ENCODE measurements at places on chromosomes 11 and 22.

GRCh38 chr22:39900306-39901227, at the start of gene GRAP2:
Gene GRAP2 (plus strand): TSS chr22:39901084. CDS start chr22:39947107, 46,023 bp downstream.
- DNase-seq, result no peak

DNA sequence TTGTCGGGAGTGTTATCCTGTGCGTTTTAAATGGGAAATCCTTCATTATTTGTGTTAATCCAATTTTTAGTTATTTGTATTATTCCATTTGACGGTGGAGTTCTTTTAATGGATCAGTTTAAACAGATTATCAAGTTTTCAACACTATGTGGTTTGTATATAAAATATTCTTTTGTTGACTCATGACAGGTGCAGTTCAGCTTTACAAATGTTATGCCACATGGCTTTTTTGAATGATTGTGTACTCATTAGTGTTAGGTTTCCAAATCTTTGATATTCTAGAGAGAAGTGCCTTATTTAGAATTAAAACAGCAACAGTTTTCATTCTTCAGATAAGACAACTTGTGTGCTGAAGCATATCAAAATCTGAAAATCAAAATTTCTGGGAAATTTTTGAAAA, 2.4 kb downstream of the JAM3 start:
- DNase-seq, result no peak

DNA sequence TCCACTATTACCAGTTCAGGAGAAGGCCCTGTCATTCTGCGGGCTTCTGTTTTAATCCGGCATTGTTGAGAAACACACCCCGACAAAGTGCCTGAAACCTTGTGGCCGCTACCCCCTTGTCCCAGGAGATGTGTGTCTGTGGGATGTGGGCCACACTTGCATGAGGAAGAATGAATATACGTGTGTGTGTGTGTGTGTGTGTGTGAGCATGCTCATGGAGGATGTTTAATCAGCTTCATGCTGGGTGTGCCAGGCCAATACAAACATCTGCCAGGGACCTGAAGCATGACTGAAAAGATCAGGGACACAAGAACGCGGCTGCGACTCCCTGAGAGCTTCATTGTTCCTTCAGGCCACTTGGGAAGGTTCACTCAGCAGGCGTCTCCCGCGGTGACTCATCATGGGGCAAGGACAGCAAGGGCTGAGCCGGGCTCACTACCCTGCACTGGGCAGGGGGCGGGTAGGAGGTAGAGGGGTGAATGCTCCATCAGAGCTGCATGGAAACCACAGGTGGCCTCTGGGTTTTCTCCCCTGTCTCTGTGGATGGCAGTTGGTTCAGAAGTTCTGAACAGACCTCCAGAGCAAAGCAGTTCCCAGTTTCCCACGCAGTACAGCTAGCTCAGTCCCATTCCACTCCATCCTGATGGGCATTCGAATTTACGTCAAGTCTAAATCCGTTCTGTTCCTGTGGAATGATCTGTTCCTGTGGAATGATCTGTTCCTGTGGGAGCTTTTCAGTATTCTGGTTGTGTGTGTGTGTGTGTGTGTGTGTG, 7.0 kb upstream of the MALAT1 start:
- no peak for DNase-seq

DNA sequence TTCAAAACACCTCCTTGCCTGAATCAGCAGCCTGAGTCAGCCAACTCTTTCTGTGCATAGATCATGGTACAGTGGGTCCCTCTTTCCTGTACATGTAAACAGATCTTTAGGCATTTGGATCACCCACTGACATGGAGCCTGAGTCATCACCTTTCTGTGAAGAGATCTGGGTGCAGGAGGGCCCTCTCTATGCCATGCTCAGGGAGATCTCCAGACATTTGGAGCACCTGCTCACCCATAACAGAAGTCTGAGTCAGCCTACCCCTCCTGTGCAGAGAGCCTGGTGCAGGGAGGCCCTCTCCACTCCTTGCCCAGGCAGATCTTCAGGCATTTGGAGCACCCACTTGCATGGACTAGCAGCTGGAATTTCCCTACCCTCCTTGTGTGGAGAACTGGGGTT, 56.2 kb upstream of the GLYAT start:
- DNase-seq, result no peak

- DNase-seq, result no peak
These were observed 314.5 kb upstream of the CCDC90B start for GRCh38 chr11:83600661-83601060.

DNA sequence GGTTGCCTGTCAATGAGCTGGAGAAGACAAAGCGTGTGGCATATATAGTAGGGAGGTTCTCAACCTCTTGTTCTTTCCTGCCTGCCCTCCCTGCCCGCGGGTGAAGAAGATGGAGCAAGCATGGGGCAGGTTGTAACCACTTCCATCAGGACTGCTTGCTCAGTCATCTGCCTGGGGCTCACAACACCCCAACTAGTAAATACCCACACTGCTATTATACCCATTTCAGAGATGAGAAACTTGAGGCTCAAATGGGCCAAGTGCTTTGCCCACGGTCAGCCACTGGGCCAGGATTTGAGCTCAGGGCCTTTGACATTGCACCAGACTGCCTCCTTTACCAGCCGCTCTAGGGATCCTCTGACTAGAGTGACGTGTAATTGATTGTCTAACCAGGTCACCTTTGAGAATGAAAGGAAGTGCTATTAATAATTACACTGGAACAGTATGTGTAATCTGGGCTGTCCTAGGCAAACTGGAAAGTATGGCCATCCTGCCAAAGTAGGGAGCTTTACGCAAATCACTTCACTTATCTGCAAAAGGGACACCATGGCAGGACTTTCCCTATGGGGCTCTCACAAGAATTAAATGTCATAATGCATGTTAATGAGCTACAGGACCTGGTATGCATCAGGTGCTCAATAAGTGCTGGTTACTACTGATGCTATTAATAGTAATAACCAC, 2.8 kb upstream of the CDC42EP1 start:
- no peak for DNase-seq

DNA sequence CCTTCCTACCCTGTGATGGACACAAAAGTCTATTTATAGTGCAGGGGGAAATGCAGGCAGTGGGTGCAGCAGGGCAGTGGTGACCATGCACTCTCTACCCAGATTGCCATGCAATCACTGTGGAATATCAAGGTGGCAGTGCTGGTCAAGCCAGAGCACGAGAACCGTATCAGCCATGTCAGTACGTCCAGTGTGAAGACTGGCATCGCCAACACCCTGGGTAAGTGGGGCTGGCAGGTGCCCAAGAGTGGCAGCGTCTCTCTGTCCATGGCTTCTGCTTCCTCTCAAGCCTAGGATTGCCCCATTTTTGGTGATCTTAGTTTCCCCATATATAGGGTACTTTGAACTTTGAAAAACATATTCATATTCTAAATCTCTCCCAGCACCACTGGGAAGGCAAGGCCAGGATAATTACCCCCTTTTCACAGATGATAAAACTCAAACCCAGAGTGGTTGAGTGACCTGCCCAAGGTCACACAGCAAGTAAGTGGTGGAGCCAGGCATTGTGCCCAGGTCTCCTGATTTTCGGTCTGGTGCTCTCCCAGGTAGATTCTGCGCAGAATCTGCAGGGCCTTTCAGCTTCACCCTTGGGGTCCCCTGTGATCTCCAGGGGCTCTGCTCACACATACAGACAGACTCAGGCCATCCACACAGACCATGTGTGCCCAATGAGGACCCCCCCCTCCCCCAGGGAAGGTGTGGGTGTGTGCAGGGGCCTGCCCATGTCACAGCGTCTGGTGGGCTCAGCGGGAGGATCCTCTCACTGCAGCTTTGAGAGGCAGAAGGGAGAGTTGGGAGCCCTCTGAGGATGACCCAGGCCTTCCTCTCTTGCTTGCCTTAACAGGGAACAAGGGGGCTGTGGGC, 7.1 kb downstream of the INPPL1 start:
- no peak for DNase-seq

DNA sequence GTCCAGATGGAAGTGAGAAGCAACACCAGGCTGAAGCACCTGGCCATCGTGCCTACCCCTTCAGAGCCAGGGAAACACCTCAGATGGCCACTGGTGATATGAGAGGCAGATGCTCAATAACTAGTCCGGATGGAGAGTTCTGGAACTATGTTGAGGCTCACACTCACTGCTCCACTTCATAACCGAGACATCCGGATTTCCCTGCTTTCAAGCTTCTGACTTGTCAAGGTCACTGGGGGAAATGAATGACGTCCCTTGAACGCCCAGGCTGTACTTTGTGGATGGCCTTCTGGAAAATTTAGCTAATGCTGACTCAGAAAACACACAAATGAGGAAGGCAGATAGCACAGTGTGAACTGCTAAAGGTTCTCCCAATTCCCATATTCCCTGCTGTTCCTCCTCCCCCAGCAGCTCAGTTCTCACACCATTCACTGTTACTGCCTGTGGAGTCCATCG, at the start of gene LYVE1:
Gene LYVE1, minus strand, starts transcription at position 180 of the 456 bp plus-strand sequence. Its CDS starts 133 bp downstream, at position 47.
- DNase-seq, result no peak

DNA sequence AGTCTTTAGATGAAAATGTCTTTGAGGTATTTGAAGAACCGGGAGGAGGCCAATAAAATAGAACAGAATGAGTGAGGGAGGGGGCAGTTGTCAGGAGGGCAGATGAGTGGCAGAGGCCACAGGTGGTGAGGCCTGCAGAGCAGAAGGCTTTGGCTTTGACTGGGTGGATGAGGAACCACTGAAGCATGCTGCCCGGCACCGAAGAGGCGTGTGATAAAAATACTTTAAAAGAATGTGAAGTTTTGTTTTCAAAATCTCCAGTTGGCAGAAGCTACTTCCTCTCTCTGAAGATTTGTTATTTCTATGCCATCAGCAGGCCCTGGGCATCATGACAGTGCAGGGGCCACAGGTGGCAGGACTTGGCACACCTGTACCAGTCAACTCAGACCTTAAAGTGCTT, 6.3 kb downstream of the MS4A12 start:
- DNase-seq, result no peak

GRCh38 chr22:49561338-49561737, 266.3 kb downstream of the BRD1 start:
- DNase-seq, result no peak

DNA sequence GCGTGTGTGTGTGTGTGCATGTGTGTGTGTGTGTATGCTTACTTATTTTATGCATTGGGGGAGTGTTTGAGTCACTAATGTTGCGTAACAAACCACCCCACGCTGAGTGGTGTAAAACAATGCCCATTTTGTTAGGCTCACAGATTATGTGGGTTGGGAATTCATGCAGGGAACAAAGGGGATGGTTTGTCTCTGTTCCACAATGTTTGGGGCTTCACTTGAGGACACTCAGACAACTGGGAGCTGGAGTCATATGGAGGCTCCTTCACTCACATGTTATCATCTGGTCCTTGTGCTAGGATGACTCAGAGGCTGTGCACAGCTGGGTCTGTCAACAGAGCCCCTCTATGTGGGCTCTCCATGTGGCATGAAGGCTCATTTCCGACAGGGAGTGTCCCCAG, 51.3 kb upstream of the LARGE1 start:
- DNase-seq, result no peak

GRCh38 chr11:103920449-103920848, 116.0 kb upstream of the DDI1 start:
- DNase-seq, result no peak

DNA sequence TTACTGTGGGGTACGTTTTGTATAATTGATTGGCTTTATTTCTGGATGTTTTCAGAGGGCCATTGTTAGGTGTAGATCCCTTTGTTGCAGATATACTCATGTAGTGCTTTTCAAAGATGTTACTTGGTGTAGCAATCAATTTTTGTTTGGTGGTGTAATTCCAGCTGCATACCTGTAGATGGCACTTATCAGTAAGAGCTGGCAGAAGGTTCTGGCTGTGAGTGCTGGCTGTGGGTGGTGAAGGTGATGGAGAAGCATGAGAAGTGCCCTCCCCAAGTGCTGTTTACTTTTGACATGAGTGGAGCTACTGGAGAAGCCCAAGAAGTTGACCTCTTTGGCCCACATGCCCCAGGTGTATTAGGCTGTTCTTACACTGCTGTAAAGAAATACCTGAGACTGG, 1074.9 kb downstream of the FAM181B start:
- DNase-seq, result no peak

DNA sequence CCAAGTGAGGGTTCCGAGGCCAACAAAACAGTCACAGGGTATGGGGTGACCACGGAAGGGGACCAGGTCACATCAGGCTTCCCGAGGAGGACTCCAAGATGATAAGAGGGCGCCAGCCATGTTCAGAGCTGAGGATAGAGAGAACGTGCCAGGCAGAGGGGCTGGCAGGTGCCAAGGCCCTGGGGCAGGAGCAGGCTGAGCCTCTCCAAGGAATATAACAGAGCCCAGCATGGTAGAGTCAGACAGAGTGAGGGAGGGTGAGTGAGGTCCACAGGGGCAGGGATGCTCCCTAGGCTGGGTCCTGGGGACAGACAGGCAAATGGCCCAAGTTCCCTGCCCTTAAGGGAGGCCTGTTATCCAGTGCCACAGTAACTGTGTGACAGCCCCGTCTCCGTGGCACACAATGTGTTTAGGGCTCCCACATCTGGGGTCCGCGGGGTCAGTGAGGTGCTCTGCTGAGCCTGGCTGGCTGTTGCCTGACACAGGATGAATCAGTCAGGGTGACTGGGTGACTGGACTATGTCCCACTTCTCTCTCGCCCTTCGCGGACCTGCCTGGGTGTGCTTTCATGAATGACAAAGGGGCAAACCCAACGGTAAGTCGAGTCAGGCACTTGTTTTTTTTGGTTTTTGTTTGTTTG, 105.3 kb downstream of the MPPED1 start:
- no peak for DNase-seq

DNA sequence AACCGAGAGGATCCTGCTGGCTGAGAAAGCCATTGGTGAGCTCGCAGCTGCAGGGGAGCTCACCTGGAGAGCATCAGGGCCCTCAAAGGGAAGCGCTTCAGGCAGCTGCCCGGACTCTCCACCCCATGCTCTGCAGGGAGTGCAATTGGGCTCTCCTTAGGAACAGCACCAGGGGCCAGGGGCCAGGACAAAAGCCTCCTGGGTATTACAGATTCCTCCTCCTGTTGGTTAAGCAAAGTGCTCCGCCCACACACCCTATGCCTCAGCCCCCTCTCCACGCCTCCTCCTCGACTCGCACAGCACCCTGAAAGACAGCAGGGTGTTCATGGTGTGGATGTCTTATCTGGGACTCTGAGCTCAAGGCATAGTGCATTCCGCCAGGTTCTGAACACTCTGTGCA, 139.9 kb downstream of the SHANK2 start:
- DNase-seq, result no peak

DNA sequence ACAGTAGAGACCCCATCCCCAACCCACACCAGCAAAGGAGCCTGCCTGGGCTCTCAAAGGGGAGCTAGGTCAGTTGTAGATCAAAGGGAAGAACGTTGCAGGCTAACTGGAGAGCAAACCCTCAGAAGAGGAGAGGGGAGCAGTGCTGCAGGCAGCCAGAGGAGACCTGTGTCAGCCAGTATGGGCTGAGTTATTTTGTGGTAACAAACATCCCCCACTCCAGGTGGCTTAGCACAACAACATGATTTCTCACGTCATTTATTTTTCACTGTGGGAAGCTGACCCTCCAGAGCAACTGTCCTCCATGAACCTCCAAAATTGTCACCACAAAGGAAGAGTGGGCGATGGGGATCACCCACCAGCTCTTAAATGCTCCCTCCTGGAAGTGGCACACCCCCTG, 19.8 kb upstream of the SHANK2 start:
- no peak for DNase-seq

Measured in stimulated activated CD8-positive, alpha-beta memory T cell treated with anti-CD3 and anti-CD28 coated beads, Interleukin-7, amount 100 ng/mL, for 48 hours (primary cell).